Esophagus muscularis mucosa (tissue), 4 donors: ENCODE measurements at places on chromosomes 2 and 18. TPM values are rescaled to one million over a fixed set of nuclear protein-coding genes. Genes with fewer than 3 reads are reported as not detected.

DNA sequence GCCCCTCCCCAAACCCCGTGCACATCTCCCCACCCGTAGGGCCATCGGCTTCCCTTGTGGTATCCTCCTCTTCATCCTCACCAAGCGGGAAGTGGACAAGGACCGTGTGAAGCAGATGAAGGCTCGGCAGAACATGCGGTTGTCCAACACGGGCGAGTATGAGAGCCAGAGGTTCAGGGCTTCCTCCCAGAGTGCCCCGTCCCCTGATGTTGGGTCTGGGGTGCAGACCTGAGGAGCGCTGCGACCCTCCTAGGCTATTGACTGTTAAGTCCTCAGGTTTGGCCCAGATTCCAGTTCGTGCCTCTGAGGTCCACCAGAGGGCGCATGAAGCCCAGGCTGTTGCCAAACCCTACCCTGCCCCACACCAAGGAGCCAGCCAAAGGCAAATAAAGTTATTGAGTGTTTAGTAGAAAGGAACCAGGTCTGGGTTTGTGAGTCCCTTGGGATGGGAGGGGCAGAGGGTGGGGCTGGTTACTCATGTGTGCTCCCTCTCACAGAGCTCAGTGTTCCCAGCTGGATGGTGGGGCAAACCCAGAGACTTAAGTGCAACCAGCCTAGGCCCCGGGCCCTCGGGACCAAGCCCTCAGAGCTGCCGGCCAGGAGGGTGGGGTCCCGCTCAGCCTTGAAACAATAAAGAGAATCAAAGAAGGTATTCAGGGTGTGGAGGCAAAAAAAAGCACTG, 2.4 kb downstream of the PNKD start:
- H3K4me3 ChIP-seq: peak overlapping the region; percentile 94
- DNase-seq: peak; percentile 97
- H3K36me3 ChIP-seq: peaks cover 55% of the 10 kb centered on the region
- H3K27me3 ChIP-seq: no peaks in the 10 kb centered on the region

DNA sequence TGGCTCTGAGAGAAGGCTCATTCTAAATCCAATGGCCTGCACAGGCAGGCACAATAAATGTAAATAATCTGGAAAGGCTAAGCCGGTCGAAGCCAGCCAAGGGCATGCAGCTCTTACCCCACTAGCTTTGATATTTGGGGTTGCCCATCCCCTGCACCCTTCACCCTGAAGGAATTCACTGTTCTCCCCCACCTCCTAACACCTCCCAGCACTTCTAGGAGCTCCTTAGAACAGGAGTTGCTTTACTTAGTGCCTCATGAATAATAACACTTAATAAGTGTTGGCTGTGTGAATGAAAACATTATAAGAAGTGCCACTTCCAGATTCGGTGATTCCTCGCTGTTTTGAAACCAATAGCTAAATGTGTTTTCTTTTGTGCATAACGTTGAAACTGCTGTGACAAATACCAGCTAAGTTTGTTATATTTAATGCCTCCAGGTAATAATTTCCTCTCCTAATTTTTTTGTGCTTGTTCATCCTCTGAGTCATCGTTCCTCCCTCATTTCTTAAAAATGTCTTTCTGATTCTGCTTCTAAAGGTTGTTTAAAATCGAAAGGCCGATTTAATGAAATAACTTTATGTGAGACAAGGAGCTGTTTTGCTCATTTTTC, 458.8 kb downstream of the METTL4 start:
- H3K4me3 ChIP-seq: no peak overlapping the region
- no peaks in the 10 kb centered on the region for H3K36me3 ChIP-seq
- DNase-seq: no peak
- no peak overlapping the region for H3K27ac ChIP-seq
- no peaks in the 10 kb centered on the region for H3K4me1 ChIP-seq
- H3K27me3 ChIP-seq: no peaks in the 10 kb centered on the region

Gene TNS1
- 1,491 TPM for total RNA-seq

Gene APLF
- 7.6 TPM for total RNA-seq

DNA sequence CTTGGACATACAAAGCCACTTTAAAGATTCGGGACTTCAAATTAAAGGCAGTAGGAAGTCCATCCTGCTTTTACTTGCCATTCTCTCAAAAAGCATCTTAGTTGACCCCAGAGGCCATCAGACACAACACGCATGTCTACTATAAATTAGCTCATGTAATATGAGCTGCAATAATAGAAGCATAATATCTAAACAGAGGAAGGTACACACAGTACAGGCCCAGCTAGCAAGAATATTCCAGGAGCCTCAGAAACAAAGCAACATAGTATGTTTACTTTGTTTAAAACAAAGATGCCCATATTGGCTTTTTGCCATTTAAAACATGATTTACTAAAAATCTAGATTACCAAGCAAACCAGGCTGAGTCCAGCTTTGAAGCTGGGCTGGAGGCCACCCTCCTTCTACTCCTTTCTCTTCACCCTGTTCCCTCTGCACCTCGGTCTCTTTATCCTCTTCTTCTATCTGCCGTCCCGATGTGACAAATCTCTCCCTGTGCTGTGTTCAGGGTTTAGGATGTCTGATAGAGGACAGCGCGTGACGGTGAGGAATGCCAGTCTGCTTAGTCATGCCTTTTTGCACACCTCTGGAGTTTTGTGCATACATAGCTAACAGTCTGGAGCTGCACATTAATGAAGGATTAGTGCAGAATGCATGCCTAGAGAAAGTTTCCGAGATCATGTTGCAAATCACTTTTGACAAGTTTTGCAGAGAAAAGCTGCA, 28.2 kb downstream of the DTNA start:
- no peak overlapping the region for H3K4me3 ChIP-seq
- no peaks in the 10 kb centered on the region for H3K27me3 ChIP-seq
- H3K36me3 ChIP-seq: no peaks in the 10 kb centered on the region
- H3K27ac ChIP-seq: peak overlapping the region; percentile 25
- peaks cover 32% of the 10 kb centered on the region for H3K4me1 ChIP-seq

DNA sequence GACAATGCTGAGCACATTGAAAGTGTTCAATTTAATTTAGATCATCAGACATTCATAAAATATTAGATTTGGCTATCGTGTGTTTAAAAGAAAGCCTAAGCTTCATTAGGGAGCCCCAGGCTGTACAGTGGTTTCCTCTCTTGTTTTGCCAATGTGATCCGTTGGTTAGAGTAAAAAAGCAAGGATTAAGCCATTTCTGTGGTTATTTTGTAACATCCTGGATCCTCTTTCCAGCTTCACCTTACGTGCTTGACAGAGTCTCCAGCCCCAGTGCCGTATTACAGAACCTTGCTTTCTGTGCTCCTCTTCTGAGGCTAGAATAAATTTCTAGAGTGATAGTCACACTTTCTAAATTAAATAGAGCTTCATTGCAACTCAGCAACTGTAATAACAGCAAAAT, 289.3 kb upstream of the LINC00305 start:
- no peaks in the 10 kb centered on the region for H3K27me3 ChIP-seq
- no peaks in the 10 kb centered on the region for H3K36me3 ChIP-seq
- no peak overlapping the region for H3K27ac ChIP-seq
- no peaks in the 10 kb centered on the region for H3K4me1 ChIP-seq
- no peak overlapping the region for H3K4me3 ChIP-seq

- no peaks in the 10 kb centered on the region for H3K27me3 ChIP-seq
- H3K4me3 ChIP-seq: no peak overlapping the region
- DNase-seq: no peak
- H3K27ac ChIP-seq: no peak overlapping the region
Measured at GRCh38 chr2:30986231-30986580, 152.0 kb downstream of the GALNT14 start.

GRCh38 chr2:19865151-19865550, 36.6 kb downstream of the TTC32 start:
- H3K36me3 ChIP-seq: no peaks in the 10 kb centered on the region
- no peak for DNase-seq
- no peak overlapping the region for H3K27ac ChIP-seq
- no peaks in the 10 kb centered on the region for H3K27me3 ChIP-seq

DNA sequence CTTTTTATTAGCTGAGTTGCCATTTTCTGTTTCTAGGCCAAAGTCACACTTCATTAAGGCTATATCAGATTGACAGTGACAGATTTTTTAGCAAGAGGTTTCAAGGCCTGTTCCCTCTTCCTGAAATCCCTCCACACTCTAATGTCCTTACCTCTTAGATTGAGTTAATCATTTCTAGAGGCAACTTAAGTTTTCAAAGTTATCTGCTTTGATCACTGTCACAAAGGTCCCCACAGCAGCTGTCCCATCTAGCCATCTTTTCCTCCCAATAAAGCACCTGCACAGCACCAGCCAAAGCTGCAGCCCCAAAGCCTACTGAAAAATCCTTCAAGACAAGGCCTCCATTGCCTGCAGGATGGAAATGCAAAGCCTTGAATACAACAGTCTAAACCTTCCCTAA, 13.4 kb downstream of the AMMECR1L start:
- H3K4me3 ChIP-seq: no peak overlapping the region
- no peak for DNase-seq
- no peak overlapping the region for H3K27ac ChIP-seq
- H3K27me3 ChIP-seq: no peaks in the 10 kb centered on the region
- H3K36me3 ChIP-seq: peaks cover 70% of the 10 kb centered on the region
- H3K4me1 ChIP-seq: peaks cover 24% of the 10 kb centered on the region

Gene GLI2
- total RNA-seq: 7.1 TPM

DNA sequence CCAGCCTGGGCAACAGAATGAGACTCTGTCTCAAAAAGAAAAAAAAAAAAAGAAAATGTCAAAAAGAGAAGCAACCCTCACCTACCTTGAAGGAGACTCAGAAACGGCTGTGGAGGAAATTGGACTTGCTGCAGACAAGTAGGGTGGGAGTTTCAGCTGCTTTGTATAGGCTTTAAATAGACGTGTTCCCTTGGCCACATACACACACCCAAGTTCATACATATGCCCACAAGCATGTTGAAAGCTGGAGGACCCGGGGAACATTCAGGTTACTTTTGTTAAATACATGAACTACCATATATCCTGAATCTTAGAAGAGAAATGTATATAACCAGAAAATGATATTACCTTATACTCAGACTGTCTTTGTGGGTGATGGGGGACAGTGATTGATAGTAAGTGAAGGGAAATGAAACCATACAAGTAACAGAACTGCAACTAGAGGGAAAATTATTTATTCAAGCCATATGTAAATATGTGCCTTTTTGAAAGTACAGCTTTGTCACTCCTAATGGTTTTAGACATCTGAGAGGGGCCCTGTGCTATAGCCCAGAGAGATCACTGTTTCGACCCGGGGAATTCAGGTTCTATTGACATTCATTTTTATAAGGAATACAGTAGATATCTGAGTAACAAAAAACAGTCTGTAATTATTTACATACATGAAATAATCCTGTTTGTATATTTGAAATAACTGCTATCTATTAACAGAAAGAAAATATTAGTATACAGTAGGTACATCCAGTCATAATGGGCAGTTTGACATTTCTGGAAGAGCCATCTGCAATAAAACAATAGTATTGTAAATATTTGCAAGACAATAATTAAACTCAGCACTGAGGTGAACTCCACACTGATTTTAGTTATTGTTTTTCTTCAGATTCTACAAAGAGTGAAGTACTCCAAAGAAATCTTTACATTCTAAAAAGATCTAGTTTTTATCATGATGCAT, 48.0 kb upstream of the TGIF1 start:
- H3K4me3 ChIP-seq: no peak overlapping the region
- DNase-seq: no peak
- no peaks in the 10 kb centered on the region for H3K36me3 ChIP-seq
- no peaks in the 10 kb centered on the region for H3K27me3 ChIP-seq

Gene CCDC102B
- 6.8 TPM for total RNA-seq

DNA sequence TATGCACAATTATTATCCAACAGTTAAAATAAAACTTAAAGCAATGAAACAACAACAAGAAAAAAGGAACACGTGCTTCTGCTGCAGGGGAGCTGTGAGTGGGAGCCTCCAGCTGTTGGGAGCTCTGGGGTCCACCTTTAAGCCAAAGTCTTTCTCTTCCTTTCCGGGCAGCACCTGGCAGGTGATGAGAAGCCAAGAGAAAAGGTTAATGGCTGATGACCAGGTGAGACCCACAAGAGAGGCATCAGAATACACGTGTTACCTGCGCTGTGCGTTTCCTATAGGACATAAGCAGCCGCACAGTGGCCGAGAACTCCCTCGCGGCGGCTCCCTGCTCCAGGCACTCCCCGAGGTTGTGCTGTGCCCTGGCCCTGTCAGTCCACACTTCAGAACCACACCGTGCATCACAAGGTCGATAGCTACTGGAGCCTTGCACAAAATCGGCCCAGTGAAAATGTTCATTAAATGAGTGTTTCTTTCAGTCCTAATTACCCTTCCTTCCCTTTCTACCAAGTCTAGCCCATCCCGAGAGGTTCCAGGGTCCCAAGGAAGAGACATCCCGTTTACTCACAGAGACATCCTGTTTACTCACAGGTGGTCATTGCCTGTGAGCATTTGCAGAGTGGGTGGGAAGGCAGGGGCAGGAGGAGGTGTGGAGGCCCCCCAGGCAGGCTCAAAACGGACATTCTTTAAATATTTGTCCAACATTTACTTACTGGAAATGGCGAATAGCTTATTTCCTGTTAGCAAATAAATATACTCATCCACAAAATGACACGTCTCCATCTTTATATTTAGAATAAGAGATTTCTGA, 44.9 kb upstream of the ASB18 start:
- no peak for DNase-seq
- no peaks in the 10 kb centered on the region for H3K4me1 ChIP-seq
- H3K36me3 ChIP-seq: no peaks in the 10 kb centered on the region
- no peak overlapping the region for H3K27ac ChIP-seq
- no peaks in the 10 kb centered on the region for H3K27me3 ChIP-seq

- no peaks in the 10 kb centered on the region for H3K36me3 ChIP-seq
- peak overlapping the region; percentile 23 for H3K27ac ChIP-seq
- H3K27me3 ChIP-seq: no peaks in the 10 kb centered on the region
Measured at GRCh38 chr18:9079818-9080528, 22.5 kb upstream of the NDUFV2 start.

Gene DPP10
- total RNA-seq: 3.3 TPM

- no peak for DNase-seq
- H3K27ac ChIP-seq: peak overlapping the region; percentile 40
- no peaks in the 10 kb centered on the region for H3K27me3 ChIP-seq
- no peaks in the 10 kb centered on the region for H3K36me3 ChIP-seq
Measured at GRCh38 chr18:55405893-55406406, 182.0 kb downstream of the TCF4 start.

Gene GALNT14
- not detected for total RNA-seq

GRCh38 chr2:68465081-68465916, 1.8 kb downstream of the FBXO48 start:
- H3K4me3 ChIP-seq: no peak overlapping the region
- H3K27ac ChIP-seq: no peak overlapping the region
- no peaks in the 10 kb centered on the region for H3K36me3 ChIP-seq
- no peaks in the 10 kb centered on the region for H3K27me3 ChIP-seq
- no peak for DNase-seq
- H3K4me1 ChIP-seq: peaks cover 20% of the 10 kb centered on the region

GRCh38 chr18:49961271-49961670, 147.9 kb upstream of the ACAA2 start:
- no peaks in the 10 kb centered on the region for H3K36me3 ChIP-seq
- no peak overlapping the region for H3K27ac ChIP-seq
- peaks cover 2% of the 10 kb centered on the region for H3K4me1 ChIP-seq

Gene MAIP1
- 8.3 TPM for total RNA-seq

DNA sequence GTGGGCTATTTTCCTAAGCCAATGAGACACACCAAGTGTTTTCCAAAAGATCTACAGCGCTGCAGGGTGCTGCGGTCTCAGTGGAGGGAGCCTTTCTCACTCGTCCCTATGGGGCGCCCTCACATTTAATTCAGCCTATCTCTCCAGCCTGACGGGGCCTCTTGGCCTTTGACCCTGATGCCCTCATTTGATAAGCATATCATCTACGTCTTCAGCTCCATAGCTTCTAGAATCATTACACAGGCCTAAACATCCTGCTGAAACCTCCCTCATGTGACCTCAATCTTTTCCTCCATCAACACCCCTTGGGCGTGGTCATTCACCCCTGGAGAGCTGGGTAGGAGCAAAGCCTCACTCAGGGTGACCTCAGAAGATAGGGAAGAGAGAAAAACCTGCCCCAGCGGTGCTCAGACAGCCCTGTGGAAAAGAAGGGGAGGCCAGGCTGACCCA, 57.4 kb downstream of the CYP26B1 start:
- no peak overlapping the region for H3K4me3 ChIP-seq
- no peak overlapping the region for H3K27ac ChIP-seq
- no peaks in the 10 kb centered on the region for H3K36me3 ChIP-seq
- peak; percentile 87 for DNase-seq
- no peaks in the 10 kb centered on the region for H3K4me1 ChIP-seq
